ENCODE measurements at places on chromosomes 4 and X.

- DNase-seq: no peak
These were observed 80.3 kb downstream of the GPC4 start for GRCh38 chrX:133335027-133335426.

- no peak for DNase-seq
These were observed 38.0 kb downstream of the GPM6B start for GRCh38 chrX:13778916-13779315.

DNA sequence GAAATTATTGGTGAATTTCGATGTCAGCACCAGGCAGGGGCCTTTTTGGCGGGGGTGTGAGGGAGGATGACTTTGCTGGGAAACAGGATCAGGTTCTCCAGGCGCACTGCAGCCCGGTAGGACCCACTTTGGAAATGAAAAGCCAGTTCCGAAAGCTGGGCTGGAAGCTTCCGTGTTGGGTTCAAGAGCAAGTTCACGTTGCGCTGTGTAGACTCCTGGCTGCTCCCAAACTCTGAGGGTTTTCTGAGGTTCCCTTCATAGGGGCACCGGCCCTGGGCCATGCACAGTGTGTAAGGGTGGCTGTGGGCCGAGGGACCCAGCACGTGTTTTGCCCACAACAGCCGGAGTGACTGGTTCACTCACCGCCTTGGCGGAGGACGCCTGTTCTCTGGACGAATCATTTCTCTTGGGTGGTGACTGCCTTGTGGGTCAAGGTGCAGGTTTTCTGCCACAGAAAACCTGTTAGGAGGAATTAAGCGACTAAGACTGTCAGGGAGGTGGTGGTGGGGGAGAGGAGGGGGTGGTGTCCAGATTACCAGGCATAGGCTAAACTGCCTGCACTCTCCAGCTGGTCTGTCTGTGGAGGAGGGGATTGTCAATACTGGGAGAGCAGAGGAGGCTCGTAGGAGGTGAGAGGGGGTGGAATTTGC is 8.0 kb downstream of the SHOX start:
- DNase-seq: no peak

GRCh38 chr4:53431052-53431451 is 53.6 kb downstream of the FIP1L1 start:
- DNase-seq: no peak

DNA sequence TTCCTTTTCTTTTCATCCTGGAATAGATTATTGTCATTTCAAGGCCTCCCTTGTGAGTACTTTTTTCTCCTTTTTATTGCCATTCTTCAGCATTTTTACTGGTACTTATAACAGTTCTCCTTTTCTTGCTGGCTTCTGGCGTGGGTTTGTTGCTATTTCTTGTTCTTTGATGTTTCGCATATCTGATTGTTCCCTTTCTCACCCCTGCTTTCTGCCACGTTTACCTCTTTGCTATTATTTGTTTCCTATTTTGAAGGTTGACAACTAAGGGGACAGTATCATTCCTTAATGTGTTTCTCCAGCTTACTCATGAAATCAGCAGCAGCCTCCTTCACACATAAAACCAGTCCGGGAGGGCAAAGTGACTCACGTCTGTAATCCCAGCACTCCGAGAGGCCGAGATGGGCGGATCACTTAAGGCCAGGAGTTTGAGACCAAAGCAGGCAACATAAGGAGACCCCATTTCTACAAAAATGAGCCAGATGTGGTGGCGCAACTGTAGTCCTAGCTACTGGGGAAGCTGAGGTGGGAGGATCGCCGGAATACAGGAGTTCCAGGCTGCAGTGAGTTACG is 72.6 kb downstream of the DMD start:
- no peak for DNase-seq

DNA sequence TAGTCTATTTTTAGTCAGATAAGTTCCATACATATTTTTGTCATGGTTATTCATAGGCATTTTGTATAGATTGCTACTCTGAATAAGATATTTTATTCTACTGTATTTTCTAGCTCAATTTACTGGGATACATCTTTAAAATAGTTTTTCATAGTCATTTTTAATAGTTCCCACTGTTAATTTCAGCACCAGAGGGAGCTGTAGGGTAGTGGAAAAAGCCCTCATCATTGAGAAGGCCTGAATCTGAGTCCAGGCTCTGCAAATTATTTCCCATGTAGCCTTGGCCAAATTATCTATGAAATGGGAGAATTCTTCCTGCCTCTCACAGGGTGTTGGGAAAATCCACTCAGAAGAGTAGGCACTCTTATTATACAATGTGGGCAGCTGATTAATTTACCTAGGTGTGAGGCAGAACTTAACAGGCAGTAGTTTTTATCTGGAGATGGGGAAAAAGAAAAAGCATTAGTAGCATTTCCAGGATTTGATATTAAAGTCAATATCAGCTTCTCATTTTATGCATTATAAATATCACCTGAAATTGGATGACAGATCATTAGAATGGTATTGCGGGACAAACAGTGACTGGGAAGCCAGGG is 102.9 kb upstream of the PAQR3 start:
- DNase-seq: no peak

DNA sequence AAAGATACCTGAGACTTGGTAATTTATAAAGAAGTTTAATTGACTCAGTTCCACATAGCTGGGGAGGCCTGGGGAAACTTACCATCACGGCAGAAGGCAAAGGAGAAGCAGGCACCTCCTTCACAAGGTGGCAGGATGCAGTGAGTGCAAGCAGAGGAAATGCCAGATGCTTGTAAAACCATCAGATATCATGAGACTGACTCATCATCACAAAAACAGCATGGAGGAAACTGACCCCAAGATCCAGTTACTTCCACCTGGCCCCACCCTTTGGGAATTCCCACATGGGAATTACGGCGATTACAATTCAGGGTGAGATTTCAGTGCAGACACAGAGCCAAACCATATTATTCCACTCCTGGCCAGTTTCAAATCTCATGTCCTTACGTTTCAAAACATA is 514.7 kb upstream of the SPANXN1 start:
- DNase-seq: no peak

DNA sequence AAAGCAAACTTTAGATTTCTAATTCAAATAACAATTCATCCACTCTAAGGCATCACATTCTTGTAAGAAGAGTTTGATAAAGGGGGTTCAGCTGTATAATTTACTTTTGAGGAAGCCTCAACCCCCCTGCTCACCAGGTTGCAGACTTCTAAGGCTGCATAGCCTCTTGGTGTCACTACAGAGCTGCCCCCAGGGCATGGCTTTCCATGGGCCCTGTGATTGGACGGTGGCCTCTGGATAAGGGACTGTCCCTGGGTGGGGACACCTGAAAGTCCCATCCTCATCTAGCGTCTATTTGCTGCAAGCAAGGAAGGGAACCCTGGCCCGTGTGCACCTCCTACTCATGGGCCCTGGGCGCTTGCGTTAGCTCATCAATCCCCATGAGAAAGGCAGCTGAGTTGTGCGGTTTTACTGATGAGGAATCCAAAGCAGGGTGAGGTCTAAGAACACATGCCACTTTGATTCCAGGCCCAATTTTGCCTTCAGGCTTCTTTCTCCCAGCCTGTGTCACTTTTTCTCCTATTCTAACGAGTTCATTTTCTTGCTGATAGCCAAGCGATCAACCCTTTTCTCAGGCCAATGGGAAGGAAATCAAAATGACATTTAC is 51.8 kb downstream of the SCML1 start:
- DNase-seq: no peak

DNA sequence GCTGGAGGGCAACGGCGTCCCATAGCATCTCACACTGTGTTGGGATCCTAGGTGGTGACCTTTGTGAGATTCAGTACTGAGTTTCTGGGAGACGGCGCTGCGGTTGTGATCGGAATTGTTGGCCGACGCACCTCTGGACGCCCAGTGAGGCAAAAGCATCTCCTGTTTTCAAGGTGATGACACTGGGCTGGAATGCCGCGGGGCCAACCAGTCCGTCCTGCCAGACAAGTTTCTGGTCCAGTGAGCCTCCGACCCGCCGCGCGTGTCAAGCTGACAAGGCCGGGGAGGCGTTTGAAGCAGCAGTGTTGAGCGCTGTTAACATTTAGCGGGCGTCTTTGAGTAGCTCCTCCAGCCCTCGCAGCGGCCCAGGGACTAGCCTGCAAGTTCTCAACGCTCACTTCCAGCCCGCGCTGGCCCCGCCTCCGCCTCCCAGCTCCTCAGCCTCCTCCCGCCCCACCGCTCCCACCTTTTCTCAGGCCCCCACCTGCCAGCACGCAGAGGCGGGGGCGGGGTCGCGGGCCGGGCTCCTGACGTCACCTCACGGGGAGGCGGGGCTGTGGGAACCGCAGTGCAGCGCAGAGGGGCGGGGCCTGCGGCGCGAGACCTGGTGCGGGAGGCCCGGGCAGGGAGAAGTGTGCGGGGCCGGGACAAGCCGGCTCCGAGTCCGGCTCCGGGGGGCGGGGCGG is 482 bp upstream of the CDS1 start:
- peak; percentile 62 for DNase-seq

DNA sequence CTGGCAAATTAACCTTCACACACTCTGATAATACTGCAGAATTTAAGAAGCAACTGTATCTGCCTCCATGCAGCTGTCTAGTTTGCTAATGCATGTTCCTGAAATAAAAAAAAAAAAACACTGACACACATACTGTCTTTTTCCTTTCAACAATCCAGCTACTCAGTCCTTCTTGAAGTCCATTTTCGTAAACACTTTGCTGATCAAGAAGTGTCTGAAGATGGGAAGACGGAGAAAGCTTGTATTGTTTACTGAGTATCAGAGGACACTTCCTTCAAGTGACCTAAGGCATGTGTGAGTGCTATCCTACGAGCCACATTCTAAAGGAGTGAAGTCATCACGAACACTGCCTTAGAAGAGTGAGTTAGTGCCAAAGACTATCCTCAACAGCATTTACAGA is 82.6 kb downstream of the LUZP4 start:
- DNase-seq: no peak

DNA sequence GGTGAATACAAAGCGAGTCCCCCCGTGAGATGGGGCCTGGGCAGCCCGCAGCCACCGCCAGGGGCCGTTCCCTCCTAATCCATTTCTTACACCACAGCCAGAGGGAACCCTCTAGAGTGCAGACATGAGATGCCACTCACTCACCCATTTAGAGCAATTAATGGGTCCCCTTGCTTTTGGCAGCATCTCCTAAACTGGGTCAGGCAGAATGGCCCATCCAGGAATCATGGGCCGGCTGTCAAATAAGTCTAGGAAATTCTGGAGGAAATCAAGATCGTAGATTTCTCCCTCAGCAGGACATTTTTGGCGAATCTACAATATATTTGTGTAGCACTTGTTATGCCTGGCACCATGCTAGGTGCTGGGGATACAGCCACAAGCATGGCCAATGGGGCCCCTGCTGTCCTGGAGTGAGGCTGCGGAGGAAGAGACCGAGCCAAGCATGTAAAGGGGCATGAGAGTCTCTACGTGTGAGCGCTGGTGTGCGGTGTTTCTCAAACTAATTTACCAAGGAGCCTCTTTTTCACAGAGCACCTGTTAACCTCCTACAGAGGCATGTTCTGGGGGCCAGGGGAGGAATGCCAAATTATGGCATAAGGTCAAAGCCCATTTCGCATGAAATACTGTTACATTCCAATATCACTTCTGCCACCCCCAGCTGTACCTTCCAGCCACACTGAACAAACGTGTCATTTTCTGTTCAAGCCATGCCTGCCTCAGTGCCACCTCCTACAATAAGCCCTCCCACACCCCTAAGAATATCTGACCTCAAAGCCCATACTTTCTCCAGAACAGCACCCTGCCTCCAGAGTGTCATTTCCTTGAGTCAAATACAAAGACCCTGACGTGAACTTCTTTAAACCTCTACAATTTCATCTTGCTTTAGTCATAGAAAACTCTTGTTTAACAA is 28.1 kb upstream of the JAKMIP1 start:
- DNase-seq: no peak

DNA sequence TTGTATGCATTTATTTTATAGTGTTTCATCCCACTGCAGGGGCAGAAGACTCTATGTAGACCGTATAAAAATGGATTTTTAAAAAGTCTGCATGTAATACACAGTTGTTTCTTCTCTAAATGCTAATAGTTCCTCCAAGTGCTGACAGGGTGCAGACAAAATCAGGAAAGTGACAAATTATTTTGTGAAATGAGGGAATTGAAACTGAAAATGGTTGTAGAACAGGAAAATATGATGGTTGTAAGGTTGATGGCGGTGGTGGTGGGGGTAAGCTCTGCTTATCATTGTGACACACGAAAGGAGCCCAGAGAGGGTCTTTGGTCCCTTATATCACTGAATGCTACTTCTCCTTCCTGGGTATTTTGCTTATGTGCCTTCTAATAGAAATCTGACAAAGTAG is 4.3 kb downstream of the IL15 start:
- no peak for DNase-seq

DNA sequence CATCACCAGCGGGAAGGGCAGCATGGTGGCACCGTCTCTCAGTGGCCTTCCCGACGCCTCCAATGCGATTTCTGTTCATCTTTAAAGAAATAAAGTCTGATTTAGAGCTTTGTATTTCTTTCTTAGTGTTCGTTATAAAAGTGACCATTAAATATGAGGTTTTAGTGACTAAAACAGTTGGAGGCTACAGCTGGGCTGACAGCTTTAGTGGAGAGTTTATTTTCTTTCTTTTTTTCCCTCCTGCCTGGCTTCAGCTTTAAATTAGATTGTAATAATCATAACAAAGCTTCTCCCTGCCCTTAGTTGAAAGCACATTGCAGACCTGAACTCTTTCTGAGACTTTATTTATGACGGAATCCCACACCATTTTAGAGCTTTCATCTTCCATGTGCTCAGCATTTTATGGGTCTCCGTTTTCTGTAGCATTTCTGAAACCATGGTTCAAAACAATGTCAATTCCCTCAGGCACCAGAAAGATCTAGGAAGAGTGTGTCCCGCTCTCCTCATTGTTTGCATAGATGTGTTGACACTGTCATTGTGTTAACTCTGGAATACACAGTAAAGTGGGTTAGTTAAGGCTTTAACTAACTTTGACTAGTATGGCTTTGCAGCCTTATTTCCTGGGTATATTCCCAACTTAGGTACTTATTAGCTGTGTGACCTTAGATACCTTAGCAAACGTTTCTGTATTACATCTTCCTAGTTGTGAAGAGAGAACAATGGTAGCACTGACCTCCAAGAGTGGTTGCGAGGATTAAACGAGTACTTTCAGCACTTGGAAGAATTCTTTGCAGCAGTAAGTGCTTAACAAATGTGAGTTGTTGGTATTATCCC is 97.4 kb upstream of the PGRMC2 start:
- no peak for DNase-seq

DNA sequence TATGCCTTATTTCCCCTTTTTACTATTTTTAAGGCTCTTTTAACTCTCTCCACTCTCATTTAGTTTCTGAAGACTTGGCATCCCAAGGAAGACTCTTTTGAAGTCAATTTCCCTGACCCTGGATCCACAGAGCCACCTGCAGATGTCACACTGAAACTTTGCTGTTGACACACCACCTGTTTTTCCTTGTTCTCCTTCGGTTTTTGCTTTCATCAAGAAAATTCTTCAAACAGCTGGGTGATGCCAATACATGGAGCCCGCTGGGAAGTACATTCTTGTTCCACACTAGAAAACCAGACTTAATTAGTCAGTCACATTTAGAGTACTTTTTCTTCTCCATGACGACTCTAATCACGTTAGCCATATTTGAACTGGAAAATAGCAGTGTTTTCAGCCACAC is 293.9 kb downstream of the PDGFC start:
- no peak for DNase-seq

Measured in hematopoietic multipotent progenitor cell treated with erythropoietin and hydrocortisone succinate and interleukin-3 and kit ligand, for 15 days (in vitro differentiated cells).